ENCODE measurements at places on chromosomes 4 and X. TPM values are rescaled to one million over a fixed set of nuclear protein-coding genes. Genes with fewer than 3 reads are reported as not detected.

DNA sequence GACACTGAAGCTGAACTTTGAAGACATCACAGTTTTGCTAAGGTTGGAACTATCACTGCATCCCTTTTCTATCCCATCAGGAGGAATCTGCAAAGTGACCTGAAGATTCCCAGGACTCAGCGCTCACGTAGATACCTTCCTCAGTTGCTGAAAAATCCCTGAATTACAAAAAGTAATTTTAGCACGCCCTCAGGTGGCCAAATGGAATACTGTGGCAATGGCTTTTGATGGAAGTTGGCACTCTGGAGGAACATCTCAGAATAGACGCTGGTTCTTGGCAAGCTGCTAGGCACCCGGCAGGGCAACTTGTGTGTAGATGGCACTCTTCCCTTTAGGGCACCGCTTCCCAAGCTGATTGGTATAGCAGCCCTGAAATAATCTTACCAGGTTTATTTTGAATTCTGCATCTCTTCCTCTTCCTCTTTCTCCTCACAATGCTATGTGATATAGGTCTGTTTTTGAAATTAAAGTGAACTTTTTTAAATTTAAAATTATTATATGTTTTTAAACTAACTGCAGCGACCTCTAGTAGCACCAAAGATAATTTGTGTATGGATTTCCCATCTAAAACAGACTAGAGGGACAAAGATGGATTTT, 16.3 kb upstream of the ESX1 start:
- peaks cover 81% of the 10 kb centered on the region for H3K27me3 ChIP-seq
- peak; percentile 59 for DNase-seq
- no peak overlapping the region for H3K4me3 ChIP-seq
- H3K4me1 ChIP-seq = no peaks in the 10 kb centered on the region

DNA sequence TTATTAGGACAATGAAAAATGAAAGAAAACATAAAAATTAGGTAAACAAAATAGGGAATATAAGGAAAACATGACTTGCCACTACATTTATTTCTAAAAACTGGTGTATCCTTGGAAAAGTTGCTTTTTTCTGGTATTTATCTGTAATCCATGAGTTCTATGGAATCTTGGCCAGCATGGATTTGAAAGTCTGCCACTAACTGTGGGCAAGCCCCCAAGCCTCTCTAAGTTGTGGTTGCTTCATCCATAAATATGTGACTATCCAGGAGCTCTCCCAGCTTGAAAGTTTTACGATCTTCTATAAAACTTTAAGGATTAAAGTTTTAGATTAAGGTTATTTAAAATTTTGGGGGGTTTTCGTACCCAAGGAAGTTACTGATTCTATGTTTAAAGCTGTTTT, 21.8 kb downstream of the RPS6KA3 start:
- H3K4me3 ChIP-seq = no peak overlapping the region
- no peaks in the 10 kb centered on the region for H3K4me1 ChIP-seq
- no peaks in the 10 kb centered on the region for H3K27me3 ChIP-seq
- H3K27ac ChIP-seq = no peak overlapping the region
- DNase-seq = no peak

DNA sequence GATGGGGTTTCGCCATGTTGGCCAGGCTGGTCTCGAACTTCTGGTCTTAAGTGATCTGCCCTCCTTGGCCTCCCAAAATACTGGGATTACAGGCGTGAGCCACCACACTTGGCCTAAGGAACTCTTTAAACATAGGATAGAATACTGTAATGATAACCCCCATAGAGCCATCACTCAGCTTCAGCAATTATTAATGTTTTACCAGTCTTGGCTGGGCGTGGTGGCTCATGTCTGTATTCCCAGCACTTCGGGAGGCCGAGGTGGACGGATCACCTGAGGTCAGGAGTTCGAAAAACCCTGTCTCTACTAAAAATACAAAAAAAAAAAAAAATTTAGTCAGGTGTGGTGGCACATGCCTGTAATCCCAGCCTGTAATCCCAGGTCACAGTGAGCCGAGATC, 15.1 kb downstream of the EIF2S3 start:
- H3K4me1 ChIP-seq = no peaks in the 10 kb centered on the region
- no peak for DNase-seq
- no peak overlapping the region for H3K4me3 ChIP-seq
- peaks cover 61% of the 10 kb centered on the region for H3K36me3 ChIP-seq

DNA sequence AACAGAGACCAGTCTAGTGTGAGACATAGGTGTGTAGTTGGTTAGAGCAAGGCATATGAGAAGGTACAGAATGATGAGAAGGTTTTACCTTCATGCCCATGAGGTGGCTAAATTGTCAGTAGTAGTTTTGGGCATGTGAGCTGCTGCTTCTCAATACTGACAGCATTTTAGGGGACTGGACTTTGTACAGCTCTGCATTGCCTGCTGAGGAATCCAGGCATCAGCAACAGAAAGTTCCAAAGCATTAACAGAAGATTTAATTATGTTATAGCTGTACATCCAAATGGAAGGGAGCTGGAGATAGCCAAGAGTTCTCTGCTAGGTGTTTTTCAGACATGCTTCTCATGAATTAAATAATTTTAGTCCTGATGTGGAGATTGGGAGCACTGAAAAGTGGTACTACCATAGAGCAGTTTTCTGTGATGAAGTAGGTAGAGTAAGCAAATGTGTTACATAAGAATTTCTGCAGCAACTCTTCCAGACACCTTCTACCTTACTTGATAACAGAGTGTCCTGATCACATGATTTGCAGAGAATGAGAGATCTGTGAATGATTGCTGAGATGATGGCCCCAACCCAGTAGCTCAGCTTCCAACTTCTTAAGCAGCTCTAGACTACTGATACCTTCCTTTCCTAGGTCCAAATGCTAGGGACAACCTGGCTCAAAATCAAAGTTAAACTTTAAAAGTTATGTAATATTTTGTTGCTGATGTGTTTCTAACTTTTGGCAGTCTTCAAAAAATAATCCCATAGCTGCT, 30.4 kb downstream of the FNIP2 start:
- H3K27me3 ChIP-seq = no peaks in the 10 kb centered on the region
- H3K27ac ChIP-seq = peak overlapping the region; percentile 53
- no peak for DNase-seq
- peaks cover 32% of the 10 kb centered on the region for H3K4me1 ChIP-seq

DNA sequence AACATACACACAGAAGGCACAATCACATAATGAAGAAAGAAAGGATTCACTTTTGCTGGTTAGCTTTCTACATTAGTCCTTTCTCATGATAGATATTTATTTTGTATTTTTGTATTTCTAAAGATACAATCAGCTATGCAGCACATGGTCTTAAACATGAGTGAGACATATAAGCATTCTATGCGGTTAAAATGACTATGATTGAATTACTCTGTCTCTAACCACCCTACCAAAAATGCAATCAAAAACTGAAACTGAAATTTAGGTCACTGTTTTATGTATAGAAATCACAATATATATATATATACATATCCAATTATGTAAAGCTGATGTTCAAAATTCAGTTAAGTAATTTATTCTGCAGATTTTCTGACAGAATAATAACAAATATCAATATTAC, 21.9 kb downstream of the CXXC4 start:
- peaks cover 8% of the 10 kb centered on the region for H3K4me1 ChIP-seq
- H3K27ac ChIP-seq = no peak overlapping the region
- no peaks in the 10 kb centered on the region for H3K27me3 ChIP-seq
- H3K4me3 ChIP-seq = no peak overlapping the region
- no peak for DNase-seq

DNA sequence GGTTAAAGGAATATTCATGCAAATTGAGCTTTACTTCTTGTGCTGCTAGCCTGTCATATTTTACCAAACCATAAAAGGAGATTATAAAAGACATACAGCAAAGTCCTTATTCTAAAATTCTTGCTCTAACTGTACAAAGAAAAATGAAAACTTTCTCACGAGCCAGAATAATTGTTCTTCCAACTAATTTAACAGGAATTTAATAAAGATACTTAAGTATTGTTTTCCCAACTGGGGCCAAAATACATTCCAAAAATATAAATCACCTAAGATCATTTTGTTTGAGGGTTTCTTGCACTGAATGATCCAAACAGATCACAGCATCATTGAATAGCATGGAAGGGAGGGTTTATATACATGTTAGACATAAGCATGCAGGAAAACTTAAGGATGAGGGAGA, 127.1 kb upstream of the PCDH18 start:
- no peaks in the 10 kb centered on the region for H3K36me3 ChIP-seq
- H3K27ac ChIP-seq = no peak overlapping the region
- H3K4me3 ChIP-seq = no peak overlapping the region
- no peak for DNase-seq

SATL1 gene
- total RNA-seq = 0.99 TPM
